Kidney capillary endothelial cell (primary cell): ENCODE measurements at places on chromosomes 6 and 20.

DNA sequence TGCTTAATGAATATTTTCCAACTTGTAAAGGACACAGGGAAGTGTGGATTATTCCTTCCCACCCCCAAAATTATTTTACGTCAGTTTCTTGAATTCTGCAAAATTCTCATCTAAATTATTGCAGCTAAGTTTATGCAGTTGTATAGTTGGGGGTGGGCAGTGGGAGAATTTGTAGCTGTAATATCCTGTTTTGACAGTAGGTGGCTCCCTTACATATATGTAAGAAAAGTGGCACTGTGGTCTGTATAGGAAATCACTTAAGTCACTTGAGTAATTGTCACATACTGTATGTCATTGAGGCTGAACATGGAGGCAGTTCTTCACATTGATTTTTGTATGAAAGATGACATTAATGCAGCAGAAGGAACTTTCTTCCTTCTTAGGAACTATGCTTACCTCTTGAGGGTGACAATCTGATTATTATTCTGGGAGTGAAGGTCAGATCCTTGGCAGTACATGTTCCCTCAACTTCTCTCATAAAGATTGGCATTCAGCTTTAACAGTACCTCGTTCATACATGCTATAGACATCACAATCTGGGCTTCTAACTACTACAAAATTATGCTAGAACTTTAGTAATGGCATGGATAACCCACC, 14.6 kb upstream of the CFAP206 start:
- DNase-seq: peak; percentile 73

DNA sequence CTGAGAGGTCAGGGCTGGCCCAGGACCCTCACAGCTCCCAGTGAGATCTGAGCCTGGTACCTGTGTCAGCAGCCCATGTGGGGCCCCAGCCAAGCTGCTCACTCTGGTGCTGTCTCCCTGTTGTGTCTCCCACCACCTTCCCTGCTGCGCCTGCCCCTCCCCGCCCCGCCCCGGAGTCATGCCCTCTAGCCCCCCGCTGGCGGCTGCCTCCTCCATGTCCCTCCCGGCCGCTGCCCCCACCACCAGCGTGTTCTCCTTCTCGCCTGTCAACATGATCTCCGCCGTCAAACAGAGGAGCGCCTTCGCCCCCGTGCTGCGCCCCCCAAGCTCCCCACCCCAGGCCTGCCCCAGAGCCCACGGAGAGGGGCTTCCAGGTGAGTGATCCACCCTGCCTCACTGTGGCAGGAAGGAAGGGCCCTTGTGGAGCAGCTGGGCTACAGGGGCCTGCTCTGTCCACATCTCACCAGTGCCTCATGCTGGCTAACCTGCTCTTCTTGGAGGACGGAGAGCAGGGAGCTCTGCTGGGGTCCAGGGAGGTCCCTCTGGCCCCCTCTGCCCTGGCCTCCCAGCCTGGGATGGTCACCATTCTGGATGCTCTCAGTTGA, 44.9 kb downstream of the CPXM1 start:
- no peak for DNase-seq

GRCh38 chr20:43840382-43841070, 74.1 kb upstream of the TOX2 start:
- no peak for DNase-seq

- DNase-seq: no peak
Observed at GRCh38 chr6:45927421-45928320, 88.0 kb downstream of the CLIC5 start.

- no peak for DNase-seq
Observed at GRCh38 chr6:53605543-53606235, 59.9 kb downstream of the KLHL31 start.

DNA sequence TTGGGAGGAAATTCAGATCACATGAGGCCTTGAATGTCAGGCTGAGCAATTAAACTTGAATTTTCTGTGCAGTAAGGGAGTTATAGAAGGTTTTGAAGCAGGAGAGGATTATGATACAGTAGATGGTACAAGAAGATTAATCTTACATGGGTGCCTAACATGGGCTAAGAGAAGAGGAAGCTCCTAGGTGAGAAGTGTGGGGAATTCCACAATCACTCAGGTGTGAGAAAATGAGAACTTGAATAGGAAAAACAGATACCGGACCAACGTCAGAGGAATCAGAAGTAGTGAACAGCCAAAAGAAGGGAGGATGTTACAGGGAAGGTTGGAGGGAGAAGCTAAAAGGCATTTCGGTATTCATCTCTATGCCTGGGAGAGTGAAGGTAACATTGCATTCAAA, 250.7 kb upstream of the SLC35B3 start:
- DNase-seq: no peak

GRCh38 chr6:123640567-123641187, 3.9 kb upstream of the TRDN start:
- no peak for DNase-seq

GRCh38 chr6:24126586-24127192, 674 bp downstream of the NRSN1 start:
- peak; percentile 42 for DNase-seq

DNA sequence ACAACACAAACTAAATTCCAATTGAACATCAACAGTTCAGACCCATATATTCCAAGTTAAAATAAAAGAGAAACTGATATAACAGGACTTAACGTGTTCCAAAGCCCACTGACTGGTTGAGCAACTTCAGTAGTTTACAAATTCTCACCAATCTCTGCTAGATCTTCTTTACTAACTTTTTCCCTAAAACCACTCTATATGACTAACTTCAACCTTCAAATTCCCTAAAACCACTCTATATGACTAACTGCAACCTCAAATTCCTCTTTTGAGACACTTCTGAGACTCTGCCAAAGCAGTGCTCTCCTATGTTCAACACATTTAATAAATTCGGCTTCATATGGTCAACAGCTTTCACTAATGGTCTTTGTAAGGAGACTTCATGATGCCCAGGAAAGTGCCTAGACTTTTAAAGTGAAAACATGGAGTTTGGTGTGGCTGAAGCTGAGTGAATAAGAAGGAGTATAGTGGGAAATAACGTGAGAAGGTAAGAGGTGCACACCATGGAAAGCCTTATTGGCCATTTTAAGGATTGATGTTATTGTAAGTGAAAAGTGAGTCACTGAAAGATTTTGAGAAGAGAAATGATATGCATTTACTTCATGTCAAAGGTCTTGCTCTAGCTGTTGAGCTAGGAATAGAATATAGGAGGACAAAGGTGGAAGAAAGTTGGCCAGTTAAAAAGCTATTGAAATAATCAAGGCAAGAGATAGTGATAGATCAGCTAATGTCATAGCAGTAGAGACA, 134.0 kb upstream of the HCRTR2 start:
- DNase-seq: no peak

DNA sequence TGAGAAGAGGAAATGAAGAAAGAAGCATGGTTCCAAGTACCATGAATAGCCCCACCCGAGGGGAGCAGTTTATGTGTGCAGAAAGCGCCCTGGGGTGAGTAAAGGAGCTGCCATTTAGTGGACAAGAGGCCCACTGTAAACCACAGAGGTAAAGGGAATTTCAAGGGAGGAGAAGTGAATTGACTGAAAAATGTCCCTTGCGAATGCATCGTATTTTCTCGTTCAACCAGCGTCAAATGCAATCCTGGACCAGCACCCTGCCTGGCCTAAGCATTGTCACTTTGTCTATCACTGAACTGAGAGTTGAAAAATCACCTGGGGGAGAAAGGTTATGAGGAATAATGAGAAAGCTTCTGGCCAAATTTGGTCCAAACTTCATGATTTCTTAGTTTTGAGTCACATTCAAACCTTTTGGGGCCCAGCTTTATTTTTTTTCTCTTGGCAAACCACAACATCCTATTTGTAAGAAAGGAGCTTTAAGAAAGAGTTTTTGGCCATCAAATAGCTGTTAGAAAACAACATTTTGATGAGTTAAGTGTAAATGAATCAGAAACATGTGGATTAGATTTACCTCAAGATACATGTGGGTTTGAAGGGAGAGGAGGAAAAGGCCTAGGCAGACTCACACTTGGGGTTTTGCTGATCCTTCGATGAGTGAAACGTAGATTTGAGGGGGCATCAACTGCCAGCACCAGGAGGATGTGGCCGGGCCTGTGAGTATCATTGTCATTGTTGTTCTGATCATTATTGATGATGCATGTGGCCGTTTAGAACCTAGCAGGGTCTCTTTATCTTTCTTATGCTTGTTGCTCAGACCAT, 214.0 kb downstream of the CLIC5 start:
- DNase-seq: no peak

- no peak for DNase-seq
Observed at GRCh38 chr6:37011656-37012378, 6.4 kb downstream of the FGD2 start.

DNA sequence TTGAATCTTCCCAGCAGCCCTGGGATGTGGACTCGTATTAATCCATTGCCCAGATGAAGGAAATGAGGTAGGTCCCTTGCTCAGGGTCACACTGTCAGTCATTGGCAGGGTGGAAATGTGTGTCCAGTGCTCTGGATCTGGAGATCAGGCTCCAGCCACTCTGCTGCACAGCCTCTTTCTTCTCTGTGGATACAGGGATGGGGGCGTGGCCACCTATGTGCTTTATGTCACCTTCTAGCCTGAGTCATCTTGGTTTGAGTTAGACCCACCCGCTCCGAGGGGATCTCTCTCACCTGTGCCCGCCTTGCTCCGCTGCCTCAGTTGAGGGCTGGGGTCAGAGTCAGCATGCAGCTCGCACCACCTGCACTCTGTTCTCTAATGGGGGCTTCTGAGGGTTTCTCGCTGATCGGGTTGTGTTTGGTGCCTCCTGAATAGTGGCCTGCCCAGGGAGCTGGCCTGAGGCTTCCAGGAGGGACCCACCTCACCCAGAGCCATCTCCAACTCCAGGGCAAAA, 80.0 kb downstream of the TCP11 start:
- DNase-seq: no peak

DNA sequence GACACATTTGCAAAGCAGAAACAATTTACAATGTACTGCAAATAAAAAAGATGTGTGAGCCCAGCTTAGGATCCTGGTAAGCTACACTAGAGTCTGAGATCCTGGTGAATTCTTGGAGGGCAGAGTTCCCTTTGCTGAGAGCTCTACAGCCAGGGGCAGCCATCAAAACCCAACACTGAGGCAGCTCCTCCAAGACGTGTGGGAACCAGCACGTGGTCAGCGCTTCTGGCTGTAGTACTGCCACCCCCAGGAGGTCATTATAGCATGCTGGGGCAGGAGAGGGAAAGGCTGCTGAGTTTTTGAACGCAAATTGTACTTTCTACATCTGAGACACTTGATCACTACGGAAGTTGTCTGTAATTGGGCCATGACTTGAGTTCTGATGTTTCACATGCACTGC, 131.5 kb downstream of the INSM1 start:
- no peak for DNase-seq

DNA sequence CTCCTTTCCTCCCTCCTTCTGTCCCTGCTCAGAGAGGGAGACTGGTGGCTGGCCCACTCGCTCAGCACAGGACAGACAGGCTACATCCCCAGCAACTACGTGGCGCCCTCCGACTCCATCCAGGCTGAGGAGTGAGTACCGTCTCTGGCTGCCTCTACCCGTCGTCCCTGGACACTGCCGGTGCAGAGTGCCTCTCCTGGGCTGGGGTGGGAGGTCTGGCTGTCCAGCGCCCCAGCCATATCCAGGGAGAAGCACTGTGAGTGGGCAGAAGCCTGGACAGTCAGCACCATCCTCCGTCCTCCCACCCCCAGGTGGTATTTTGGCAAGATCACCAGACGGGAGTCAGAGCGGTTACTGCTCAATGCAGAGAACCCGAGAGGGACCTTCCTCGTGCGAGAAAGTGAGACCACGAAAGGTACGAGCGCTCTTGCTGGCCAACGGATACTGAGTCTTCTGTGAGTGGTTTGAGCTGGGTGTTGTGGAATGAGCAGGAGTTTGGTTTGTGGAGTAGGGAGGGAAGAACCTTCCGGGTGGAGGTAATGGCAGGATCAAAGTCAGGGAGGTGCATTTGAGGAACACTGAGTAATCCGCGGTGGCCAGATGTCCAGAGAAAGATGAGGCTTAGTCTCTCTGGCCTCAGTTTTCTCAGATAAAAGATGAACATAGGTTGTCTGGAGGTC, 48.1 kb downstream of the SRC start:
- no peak for DNase-seq

GRCh38 chr6:156280065-156280464, 497.1 kb upstream of the ARID1B start:
- DNase-seq: no peak

GRCh38 chr6:169386411-169387057, 132.9 kb upstream of the THBS2 start:
- DNase-seq: no peak

- DNase-seq: no peak
Observed at GRCh38 chr6:101396548-101397173, 3.2 kb downstream of the GRIK2 start.

GRCh38 chr6:46175446-46175845, 4.7 kb upstream of the ENPP5 start:
- no peak for DNase-seq

GRCh38 chr6:161228921-161229591, 44.8 kb downstream of the AGPAT4 start:
- DNase-seq: peak; percentile 92

- DNase-seq: no peak
Observed at GRCh38 chr6:8562125-8562524, 126.8 kb upstream of the SLC35B3 start.

DNA sequence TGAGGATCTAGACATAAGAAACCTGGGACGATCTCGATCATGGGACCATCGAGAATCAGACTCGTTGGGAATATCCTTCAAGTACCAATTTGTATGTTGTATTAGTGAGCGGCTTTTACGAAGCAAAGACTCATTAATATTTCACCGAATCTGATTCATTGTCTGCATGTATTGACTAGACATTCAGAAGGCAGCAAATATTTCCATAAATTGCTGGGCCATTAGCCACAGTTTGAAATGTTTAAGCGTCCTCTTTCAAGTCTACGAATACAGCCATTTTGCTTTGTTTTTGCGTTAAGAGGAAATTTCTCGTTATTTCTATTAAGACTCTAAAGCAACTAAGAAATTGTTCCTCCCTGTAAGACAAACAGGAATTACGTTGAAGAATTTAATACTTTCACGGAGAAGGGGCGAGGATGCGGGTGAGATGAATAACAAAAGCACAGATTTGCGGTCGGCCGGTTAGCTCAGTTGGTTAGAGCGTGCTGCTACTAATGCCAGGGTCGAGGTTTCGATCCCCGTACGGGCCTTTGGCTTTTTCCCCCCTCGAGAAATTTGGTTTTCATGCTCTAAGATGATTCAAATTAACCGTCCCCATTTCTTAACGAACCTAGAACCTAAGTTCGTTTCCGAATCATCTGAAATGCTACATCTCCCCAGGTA, 18.5 kb downstream of the POM121L2 start:
- no peak for DNase-seq

- peak; percentile 71 for DNase-seq
Observed at GRCh38 chr20:19757487-19758132, 448 bp upstream of the RIN2 start.

DNA sequence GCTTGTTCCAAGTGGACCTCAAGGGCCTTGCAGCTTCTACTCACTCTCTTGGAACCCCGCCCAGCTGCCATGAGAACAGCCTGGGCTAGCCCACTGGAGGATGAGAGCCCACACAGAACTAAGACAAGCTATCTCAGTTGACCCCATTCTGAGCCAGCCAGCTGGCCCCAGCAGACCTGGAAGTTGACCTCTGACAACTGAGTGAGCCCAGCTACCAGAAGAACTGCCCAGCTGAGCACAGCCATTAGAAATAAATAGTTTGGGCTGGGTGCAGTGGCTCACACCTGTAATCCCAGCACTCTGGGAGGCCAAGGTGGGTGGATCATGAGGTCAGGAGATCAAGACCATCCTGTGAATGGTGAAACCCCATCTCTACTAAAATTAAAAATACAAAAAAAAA, 37.1 kb downstream of the SNX5 start:
- no peak for DNase-seq
